ENCODE measurements at places on chromosomes 4 and X.

DNA sequence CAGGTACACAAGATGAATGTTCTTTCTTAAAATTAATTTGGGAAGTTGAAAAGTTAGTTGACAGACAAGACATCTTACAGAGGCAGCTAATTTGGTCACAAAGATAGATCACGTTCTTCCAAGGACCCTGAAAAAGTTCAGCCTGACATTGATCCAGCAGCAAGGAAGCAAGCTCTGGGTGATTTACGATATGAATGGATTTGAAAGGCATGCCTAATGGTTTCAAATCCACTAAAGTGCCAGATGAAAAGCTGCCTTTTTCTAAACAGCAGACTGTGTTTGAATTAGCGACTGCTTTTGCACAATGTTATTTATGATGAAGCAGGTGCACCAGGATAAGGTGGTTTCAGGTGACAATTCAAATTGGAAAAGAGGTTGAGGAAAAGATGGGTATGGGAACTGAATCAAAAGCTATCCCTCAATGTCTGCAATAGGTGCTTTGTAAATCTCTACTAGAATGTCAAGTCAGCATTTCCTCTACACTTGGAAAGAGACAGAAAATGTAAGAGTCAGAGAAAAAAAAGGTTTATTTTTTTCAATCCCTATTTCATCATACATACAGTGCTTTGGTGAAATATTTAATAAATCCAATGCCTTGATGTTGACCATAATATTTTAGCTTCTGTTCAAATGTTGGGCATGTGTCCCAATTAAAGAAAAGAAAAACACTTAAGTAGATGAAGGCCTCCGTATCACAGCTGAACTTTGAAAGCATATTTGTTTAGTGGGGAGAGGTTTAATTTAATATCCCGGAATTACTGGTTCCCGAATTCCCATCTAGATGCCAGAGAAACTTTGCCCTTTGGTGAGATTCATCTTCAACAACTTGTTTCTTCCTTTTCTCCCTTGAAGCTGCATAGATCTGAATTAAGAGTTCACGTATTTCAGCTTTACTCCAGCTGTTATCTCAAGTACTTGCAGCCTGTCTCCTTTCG lies 6.0 kb downstream of the RASGEF1B start:
- no peak for DNase-seq

GRCh38 chr4:140568507-140569306 lies at the start of gene UCP1:
Gene UCP1, minus strand, starts transcription at chr4:140568961. Its CDS starts 232 bp downstream, at chr4:140568729.
- DNase-seq: no peak

- DNase-seq: no peak
Measured at GRCh38 chr4:38177035-38177546, 216.9 kb downstream of the PTTG2 start.

GRCh38 chr4:108172753-108173598 lies 4.2 kb upstream of the LEF1 start:
- no peak for DNase-seq

DNA sequence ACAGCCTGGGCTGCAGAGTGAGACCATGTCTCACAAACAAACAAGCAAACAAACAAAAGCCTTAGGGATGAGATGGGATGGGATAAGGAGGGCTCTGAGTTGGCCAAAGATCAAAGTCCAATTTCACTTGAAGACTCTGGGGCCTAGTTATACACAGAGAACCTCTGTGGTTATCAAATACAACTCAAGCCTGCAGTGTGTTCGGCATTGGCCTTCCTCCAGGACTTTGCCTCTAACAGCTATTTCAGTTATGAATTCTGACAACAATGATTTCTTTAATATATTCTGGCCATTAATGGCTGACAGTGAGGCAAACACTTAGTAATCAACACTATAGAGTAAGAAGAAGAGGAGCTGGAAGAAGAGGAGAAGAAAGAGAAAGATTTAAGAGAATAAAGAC lies 171.1 kb downstream of the PDGFRA start:
- DNase-seq: no peak

DNA sequence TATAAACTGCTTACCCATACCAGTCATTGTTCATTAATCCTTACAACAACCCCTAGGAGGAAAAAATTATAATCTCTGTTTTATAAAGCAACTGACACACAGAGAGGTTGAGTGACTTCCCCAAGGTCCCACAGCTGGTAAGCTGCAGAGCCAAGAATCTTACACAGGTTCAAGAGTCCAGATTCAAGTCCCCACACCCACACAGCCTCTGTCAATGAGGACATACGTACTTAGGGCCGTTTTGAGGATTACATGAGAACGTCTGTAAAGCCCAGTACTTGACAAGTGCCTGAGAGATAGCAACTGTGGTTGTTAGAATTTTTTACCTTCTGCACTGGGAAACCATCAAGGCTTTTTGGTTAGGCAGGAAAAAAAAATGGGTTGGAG lies 556 bp upstream of the SLC25A43 start:
- DNase-seq: no peak

- DNase-seq: no peak
Measured at GRCh38 chr4:184851200-184851541, 25.4 kb upstream of the ACSL1 start.

DNA sequence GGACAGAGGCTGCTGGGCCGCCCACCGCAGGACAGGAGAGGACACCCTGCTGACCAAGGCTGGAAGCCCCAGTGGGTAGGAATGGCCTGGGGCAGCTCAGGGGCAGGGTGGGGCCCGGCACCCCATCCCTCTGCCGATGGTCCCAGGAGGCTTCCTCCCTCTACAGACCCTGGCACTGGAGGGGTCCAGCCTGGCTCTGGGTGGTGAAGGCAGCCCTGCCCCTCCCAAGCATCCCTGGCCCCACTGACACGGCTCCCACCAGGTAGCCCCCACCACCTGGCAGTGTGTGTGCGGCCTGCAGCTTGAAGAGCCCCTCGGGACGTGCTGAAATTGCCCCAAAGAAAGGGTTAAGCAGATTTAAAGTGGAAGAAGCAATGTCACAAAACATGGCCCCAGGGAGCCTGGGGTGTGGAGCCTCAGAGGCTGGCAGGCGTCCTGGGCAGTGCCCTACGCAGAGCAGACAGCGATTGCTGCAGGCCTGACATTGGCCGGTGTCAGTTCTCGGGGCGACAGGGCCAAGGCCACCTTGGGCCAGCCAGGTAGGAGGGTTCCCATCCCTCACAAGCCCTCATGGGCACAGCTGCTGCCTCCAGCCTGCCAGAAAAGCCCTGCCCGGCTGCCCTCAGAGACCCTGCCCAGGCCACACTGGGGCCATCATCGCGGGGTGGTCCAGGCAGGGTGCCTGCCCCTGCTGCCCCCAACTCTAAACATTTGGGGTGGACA lies 80.5 kb downstream of the FAM53A start:
- no peak for DNase-seq

GRCh38 chrX:34653811-34654210 lies 3.3 kb downstream of the TMEM47 start:
- no peak for DNase-seq

- DNase-seq: no peak
Measured at GRCh38 chr4:125393825-125394224, 79.1 kb downstream of the FAT4 start.

DNA sequence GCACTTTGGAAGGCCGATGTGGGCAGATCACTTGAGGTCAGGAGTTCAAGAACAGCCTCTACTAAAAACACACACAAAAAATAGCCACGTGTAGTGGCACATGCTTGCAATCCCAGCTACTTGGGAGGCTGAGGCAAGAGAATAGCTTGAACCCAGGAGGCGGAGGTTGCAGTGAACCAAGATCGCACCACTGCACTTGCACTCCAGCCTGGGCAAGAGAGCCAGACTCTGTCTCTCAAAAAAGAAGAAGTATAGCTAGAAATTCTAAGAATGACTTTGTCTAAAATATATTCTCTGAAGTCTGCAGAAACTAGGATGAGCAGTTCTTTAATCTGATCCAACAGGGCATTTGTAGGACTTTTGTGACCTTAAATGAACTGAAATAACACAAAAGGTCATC lies 17.4 kb downstream of the RBM47 start:
- no peak for DNase-seq

DNA sequence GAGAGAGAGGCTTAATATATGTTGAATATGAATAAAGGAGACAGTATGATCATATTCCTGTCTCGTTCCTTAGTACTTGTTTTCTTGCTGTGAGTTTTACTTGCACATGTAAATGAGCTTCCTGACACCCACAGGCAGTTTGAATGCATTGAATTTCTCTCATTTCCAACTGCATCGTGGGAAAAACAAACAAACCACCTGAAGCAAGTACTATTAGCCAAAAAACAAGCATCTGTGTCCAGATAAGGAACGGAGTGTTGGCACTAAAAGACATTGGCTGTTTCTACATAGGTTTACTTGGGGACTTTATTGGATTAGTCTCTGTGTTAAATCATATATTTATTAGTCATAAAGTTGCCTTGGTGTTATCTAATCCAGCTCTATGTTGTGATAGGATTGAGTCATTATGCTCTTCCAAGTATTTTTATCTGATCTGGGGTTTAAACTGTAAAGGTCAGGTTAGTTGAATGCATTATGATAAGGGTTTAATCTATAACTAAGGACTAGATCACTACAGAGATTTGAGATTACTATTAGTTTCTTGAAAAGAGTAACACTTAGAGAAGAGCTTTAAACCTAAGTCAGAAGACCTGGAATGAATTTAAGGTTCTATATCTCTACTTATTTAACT lies 339.0 kb upstream of the SPANXN4 start:
- DNase-seq: no peak

DNA sequence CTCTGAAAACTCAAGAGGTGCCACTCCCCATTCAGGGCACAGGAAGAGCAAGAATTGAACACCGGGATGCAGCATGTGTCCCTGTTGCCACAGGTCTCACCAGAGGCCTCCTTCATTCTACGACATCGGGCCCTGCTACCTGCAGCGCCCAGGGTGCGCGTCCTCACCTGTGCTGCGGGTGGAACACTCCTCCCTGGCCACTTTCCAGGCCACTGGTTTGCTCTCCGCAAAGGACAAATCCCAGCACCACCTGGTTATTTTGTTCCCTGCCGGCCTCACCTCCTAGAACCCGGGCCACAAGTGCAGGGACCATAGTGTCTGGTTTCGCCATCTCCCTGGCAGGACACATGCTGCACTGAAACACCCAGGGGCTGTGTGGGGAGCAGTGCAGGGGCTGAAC lies 14.3 kb upstream of the FAM3A start:
- DNase-seq: no peak

GRCh38 chr4:153023139-153023538 lies 87.0 kb downstream of the FHDC1 start:
- no peak for DNase-seq

GRCh38 chr4:21888195-21888976 lies 60.2 kb downstream of the KCNIP4 start:
- peak; percentile 83 for DNase-seq

DNA sequence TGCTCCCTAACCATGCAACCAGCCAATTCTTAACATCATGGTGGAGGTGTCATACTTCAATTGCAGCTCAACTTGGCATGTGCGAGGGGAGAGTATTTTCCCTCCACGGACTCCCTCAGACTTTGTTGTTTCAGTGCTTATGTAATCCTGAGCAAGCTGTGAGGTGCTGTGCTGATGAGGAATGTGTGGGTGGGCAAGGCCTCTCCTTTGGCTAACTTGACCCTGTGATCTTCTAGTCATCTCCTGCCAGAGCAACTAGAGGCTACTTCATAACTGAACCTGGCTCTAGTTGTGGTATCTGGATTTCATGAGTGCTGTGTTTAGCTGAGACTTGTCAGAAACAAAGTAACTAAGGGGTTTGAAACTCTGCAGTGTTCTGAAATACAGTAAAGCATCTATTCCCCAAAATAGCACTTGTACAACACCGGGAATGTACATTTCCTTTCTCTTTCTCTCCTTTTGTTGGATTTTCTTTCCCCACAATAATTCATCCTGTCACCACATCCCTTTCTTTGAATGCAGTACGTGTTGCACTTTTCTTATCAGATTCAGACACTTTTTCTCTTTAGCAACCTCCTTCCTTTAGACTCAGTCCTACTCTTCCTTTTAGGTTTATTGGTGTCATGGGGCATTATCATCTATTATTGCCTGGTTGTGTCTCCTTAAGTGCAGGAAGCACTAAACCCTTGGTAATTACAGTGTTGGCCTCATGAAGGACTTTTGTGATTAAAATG lies 415.2 kb upstream of the NR3C2 start:
- no peak for DNase-seq

DNA sequence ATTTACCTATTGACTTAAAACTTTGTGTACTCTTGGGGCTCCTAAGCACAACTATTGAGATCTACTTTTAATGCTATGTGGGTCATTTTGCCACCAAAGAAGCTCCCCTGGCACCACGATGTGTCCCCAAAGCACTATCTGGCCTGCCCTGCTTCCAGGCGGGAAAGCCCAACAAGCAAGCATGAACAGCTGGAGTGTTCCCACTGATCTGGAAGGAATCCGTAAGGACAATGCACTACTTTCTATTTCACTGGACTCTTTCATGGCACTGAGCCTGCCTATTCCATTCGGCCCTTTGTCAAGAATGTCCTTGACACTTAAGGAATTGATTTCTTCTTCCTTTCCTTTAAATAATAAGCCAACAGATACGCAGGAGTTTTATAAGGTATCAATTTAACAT lies 38.8 kb downstream of the GRIA3 start:
- no peak for DNase-seq

DNA sequence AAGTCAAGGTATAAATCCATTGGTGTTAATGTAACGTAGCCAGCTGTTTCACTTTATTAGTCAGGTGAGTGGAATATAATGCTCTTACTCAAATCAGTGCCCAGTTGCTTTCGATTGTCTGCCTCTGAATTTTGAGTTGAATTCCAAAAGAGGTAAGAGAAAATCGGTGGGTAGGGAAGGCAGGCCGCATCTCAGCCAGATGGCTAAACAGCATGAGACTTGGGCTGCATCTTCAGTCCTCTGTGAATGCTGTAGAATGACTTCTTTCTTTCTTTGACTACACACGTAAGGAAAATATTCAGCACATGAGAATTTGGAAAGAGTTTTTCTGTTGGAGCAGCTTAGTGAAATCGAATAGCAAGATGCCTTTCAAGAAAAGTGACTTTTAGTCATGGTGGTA lies 49.5 kb downstream of the TSPAN7 start:
- no peak for DNase-seq

Data from amniotic stem cell (primary cell).